ENCODE measurements at places on chromosomes 11 and 22.

GRCh38 chr11:114077482-114078305, 18.2 kb downstream of the ZBTB16 start:
- no peak for DNase-seq

GRCh38 chr11:59728154-59728553, 14.5 kb upstream of the OR10V1 start:
- no peak for DNase-seq

GRCh38 chr11:65662247-65662798, 393 bp downstream of the RELA start:
- DNase-seq, result peak; percentile 54

DNA sequence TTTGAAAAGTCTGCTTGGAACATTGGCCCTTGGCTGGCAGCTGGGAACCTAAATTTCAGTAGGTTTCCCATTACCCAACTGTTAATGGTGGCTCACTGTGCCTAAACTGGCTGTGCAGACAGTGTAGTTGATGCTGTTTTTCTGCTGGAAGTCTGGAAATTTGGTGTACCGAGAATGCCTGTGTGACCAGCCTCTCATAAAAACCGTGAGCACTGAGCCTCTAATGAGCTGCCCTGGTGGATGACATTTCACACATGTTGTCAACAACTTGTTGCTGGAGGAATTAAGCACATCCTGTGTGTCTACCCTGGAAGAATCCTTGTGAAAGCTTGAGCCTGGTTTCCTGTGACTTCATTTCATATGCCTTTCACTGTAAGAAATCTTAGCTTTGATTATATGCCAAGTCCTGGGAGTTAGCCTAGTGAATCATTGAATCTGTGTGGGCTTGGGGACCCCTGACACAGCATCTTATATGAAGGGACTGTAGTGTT, 131.1 kb downstream of the LDLRAD3 start:
- DNase-seq, result peak; percentile 90
